ENCODE measurements at places on chromosomes 4 and X.

- no peak for DNase-seq
Observed at GRCh38 chr4:71147261-71147660, 153.8 kb downstream of the DCK start.

- no peak for DNase-seq
Observed at GRCh38 chr4:100707786-100708185, 190.0 kb upstream of the EMCN start.

- DNase-seq: no peak
Observed at GRCh38 chrX:97704881-97705280, 821.2 kb downstream of the RPA4 start.

GRCh38 chr4:117084866-117085701, at the start of gene TRAM1L1:
TRAM1L1 (minus strand) TSS chr4:117085576; CDS start chr4:117085393, 183 bp downstream.
- DNase-seq: no peak

DNA sequence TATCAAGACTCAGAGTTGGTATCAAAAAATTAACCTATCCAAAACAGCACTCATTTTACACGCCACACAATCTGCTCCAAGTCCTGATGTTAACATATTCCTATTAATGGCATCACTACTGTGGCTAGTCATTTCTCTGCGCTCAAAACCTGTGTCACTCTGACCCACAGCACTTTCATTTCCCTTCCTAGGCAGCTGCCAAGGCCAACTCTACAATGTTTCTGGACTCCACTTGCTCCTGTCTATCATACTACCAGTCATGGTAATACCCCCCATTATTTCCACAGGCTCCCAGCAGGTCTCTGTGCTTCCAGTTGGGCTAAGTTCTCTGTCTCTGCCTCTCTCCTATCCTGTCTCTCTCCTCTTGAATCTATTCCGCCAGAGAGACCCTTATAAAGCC, 323.6 kb downstream of the NR3C2 start:
- no peak for DNase-seq

GRCh38 chr4:138045036-138045435, 197.1 kb downstream of the SLC7A11 start:
- DNase-seq: no peak

DNA sequence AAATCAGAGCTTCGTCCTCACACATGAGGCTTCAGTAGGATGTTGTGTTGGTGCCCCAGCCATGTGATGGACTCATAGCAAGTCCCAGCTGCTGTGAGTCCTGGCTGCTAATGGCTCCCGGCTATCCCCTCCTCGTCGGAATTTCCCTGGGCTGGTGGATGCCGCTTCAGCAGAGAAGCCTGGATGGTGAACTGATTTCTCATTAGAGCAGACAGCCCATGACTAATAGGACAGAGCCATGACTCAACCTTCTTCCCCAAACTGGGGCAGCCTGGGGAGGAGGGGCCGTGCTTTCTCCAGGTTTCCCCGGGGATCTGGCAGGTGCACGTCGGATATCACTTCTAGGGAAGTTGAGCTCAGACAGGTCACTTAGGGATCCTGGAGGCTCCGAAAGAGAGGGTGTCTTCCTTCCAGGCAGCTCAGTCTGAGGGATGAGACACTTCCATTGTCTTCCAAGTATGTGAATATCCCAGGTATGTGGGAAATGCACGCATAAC, 112.7 kb downstream of the ASMT start:
- no peak for DNase-seq

DNA sequence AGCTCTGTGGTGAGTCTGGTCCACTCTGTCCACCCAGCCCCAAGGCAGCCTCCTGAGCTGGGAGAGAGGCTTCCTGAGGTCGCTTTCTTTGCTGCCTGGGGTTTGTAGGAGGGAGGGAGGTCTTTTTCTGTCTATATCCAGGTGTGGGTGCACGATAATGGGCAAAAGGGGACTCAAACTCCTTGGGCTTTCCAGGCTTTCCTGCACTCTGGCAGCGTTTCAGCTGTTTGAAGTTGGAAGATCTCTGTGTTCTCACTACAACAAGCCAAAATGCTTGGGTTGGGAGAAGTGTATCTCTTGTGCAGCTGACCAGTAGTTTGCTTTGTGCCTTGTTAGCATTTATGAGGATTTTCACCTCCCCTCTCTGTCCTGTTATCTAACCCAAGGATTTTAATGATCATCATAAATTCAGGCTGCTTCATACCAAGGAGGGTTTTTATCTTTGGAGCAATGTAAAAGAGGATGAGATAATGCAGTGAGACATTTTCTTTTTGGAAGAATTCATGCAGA, 126.3 kb downstream of the REPS2 start:
- no peak for DNase-seq

GRCh38 chr4:166518315-166518714, 645.3 kb downstream of the TLL1 start:
- no peak for DNase-seq

- DNase-seq: no peak
Observed at GRCh38 chr4:107120661-107121060, 84.5 kb upstream of the DKK2 start.

GRCh38 chrX:27276751-27277150, 186.4 kb downstream of the PPP4R3C start:
- DNase-seq: no peak

DNA sequence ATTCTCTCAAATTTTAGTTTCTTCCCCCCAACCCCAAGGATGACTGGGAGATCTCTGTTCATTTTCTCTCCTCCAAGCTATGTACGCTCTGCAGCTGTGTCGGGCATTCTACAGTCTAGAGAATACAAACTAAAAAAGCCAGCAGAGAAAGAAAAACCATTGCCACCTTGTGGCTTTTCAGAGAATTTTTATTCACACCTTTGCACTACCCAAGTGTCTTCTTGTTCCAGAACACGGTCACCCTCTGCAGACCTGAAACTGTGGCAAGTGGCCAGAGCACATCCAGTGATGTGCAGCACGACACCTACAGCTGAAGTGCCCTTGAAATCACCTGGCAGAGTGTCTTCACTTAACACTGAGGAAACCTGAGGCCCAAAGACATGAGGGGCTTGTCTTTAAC, 68.6 kb downstream of the CHST7 start:
- no peak for DNase-seq

- no peak for DNase-seq
Observed at GRCh38 chrX:91079342-91080114, 355.1 kb upstream of the PABPC5 start.

DNA sequence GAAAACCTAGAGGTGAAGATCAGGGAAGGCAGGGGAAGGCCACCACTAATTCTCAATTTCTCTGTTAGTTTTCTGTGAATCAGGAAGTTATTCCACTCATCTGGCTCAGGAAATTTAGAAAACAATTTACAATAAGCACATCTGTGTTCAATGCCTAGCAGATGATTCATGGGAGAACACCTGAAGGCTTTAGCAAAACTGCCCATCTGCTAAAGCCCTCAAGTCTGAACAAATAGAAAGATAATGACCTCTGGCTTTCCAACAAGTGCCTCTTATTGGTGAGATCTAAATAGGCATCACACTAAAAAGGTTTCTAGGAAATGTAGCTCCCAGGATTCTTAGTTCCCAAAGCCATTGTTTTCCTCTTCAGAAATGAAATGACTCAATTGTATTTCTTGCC, 122.1 kb upstream of the GNPDA2 start:
- DNase-seq: no peak

DNA sequence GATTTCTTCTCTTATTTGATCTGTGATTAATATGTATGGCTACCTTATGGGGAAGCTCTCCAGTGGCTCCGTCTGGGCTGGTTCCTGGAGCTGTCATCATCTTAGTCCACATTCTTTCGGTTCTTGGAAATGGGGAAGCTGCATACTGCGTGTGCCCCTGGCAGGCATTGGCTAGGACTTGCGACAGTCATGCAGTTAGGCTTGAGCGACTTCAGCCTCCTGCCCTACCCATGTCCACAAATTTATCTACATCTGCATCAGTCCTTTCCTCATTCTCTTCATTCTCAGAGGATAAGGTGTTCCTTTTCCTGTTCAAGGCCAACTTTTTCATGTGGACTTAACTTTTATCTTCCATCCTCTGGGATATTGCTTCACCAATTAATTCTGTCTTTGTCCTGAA, 214.2 kb downstream of the RELL1 start:
- DNase-seq: peak; percentile 39

- DNase-seq: no peak
Observed at GRCh38 chr4:159871141-159871540, 768.3 kb downstream of the RAPGEF2 start.

DNA sequence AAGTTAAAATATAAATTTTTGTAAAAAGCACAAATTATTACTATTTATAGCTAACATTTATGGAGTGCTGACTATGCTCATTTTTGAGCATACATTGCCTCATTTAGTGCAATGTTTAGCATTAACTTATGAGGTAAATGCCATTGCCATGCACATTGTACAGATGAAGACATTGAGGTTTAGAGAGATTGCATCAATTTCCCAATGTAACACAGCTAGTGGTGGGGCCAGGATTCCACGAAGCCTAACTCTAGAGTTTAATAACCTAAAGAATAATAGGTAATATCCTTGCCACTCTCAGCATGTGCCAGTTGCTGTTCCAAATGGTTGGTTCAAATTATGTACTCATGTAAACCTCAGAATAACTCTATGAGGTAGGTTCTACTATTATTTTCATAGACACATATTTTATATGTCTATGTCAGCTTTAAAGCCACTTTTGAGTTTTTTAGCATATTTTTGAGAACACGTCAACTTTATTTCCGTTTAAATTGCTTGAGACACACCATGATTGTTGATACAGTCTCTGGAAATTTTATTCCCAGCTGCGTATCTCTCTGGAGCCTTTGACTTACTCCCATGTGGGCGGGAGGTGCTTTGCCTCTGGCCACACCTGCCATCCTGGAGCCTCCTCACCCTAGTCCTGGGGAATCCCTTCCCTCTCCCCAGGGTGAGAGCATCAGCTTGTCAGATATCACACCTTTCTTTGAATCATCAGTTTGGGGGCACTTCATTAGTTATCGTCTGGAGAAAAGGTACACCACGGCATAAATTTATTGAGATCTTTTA, 10.8 kb upstream of the ADH1A start:
- no peak for DNase-seq

DNA sequence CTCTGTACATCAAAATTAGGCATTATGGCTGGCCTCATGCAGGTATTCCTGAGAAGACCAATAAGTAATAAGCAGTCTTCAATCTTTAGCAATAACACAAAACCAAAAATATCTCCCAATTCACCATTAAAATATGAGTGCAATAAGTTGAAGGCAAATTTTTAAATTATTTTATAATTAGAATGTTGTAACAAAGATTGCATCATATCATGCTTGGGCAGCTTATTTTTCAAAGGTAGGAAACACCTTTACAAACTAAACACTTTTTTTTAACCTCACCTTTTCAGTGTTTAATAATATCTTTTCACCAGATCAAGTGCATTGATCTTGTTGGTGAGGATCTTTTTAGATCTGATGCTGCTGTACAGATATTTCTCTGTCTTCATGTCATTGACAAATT, 592.9 kb upstream of the PITX2 start:
- no peak for DNase-seq

DNA sequence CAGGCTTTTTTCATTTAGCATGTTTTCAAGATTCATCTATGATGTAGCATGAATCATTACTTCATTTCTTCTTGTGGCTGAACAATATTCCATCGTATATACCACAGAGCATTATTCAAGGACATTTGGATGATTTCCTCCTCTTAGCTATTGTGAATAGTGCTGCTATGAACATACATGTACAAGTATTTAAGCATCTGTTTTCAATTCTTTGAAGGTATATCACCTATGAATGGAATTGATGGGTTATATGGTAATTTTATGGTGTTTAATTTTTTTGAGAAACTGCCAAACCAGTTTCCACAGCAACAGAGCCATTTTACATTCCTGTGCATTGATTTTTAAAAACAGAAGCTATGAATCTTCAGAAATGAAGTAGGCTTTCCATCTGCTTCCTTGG, 36.1 kb upstream of the WDR19 start:
- no peak for DNase-seq

GRCh38 chr4:6546681-6547447, 28.1 kb upstream of the MAN2B2 start:
- peak; percentile 4 for DNase-seq

GRCh38 chr4:5609306-5610007, 98.9 kb downstream of the EVC2 start:
- DNase-seq: no peak

DNA sequence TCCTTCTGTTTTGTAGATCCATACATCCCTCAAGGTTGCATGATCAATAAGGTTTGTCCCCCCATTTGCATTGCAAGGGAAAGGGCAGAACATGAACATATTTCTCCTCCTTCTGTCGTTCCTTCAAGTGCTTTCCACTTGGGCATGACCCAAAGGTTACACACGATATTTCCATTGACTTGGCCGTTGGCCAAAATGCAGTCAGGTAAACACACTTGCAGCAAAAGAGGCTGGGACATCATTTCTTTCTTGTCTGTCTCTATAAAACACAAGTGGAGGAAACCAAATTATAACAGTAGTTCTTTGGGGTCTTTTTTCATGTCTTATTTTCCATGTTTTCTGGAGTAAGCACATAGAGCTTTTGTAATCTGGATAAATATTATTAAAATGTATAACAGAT, 156.1 kb downstream of the FRAS1 start:
- no peak for DNase-seq

DNA sequence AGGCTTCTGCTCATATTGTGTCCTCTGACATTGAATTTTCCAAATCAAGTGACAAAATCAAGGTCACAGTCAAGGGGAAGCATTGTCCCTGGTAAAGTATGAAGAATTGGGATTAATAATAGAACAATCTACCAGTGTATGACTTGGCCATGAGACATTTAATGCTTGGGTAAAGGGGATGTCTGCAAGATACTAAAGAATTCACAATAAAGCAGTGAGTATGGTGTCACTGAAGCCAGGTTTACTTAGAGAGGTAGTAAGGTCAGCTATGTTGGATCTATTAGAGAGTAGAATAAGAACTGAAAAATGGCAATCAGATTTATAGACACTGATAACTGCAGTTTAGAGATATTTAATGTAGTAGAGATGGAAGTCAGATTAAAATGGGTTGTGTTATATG, 349.2 kb downstream of the BMPR1B start:
- DNase-seq: no peak

DNA sequence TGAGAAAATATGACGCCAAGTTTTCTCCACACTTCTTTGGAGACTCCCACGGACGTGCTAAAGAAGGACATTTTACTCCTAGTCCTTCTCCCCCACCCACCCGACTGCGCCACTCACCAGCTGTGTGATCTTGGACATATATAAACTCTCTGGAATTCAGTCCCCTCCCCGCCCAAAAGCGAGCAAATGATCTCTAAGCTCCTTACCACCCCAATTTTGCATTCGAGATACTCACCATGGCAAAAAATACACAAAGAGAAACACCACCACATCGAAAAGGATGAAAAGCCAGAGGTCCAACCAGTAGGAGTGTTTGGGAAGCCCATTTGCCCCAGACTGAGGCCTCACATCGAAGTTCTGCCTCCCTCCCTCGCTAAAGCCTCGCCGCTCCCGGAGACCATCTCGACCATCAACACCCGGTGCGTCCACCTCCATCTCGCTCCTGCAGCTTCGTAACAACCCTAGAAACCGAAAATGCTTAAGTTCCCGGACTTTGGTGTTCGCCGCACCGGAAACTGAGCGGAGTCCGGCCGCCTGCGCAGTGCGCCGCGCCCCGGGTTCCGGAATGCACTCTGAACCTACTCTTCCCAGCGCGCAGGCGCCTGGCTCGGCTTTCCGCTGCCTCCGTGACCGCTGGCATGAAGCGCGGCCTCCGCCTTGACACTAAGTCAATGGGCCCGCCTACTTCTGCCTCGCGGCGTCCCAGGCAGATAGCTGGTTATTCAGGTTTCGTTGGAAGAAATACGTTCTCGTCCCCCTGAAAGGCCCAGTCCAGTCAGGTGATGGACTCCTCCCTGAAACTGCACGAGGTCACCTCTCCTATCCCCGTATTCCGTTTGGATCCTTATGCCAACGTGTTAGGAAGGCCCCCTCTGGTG, 21.6 kb downstream of the FABP2 start:
- no peak for DNase-seq
